ENCODE measurements at places on chromosomes 6 and 20.
A peak's percentile ranks its signal among the peaks of the same experiment; 100 is the strongest.

- no peak for DNase-seq
Observed at GRCh38 chr6:169252505-169253189, 999 bp downstream of the THBS2 start.

DNA sequence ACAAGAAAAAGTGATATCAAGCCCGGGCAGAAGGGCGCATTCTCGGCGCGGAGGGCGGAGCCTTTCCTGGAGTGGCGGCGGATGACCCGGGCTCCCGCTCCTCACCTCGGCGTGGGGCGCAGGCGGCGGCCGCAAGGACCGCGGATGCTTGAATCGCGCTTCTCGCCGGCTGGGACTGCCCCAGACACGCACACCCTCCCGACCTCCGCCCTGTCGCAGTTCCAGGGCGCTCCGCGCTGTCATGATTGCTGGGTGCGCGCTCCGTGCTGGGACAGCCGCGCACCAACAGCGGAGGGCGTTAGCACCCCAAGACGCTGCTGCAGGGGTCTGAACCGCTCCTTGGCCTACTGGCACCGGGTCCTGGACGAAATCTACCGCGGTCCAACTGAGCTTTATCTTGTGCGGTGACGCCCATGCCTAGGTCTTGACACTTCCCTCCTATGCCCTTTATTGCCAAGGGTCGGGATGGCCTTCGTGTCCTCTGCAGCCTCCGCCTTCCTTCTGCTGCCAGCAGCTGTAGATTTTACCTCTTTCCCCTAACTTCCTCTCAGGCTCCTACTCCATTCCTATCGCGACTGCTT, 43.3 kb downstream of the IRAK1BP1 start:
- DNase-seq = peak; percentile 68

DNA sequence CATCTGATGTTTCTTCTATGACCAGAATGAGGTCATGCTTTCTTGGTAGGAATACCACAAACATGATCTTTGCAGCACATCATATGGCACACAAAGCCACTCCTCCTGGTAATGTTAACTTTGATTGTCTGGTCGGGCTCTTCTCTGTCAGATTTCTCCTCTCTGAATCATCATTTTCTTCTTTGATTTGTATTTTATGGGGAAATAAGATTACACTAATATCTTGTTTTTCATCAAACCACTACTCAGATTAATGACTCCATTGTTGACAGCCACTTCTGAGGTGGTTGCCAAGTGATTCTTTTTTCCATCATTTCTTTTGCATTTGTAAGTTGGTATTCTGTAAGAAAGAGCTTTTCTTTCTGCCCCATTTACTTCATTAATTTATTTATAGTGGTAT, 29.5 kb downstream of the TRMT11 start:
- peak; percentile 11 for DNase-seq

- DNase-seq = no peak
Observed at GRCh38 chr6:150485161-150485958, 114.3 kb upstream of the PLEKHG1 start.

DNA sequence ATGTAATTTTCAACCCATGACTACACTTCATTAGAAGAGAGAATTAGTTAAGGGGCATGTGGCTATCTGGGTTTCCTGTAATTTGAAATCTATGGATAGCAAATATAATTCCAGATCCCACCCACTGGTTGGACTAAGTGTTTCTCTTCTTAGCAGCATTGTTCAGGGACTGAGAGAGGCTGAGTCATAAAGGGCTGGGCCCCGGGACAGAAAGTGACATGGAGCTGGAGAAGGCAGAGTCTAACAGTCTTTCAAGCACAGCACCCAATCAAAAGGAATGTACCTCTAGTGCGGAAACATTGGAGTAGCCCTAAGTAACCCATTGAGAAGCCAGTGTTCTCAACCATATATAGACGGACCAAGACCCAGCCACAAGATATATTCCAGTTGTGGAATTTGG, 363.9 kb downstream of the DHX35 start:
- DNase-seq = no peak

DNA sequence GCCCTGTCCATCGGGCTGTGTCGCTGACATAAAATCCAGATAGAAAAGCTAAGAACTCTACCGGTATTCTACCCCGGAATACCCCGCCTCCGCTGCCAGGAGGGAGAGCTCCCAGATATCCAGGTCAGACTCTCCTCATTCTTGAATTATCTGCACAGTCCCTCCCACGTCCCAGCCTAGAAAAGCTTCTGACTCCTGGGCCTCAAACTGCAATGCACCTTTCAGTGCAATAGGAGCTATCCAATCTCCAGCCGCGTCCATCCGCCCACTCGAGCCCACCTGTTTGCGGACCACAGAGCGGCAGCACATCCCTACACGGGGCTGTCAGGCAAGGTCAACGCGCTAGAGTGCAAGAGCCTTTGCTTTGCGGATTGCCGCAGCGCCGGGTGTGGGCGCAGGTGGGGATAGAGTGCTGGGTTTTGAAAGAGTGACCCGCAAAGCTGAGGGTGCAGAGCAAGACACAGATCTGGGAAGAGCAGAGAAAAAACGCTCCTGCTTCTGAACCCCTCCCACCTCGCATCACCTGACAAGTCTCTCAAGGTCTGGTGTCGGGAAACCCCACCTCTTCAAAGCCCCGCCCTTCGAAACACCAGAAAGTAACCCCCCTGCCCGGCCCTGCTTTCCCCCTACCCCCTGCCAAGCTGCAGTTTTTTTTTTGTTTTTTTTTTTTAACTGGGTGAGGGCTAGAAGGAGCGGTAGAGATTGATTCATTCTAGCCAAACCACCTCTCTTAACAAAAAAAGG, 1.3 kb downstream of the TAPBP start:
- DNase-seq = peak; percentile 89

GRCh38 chr6:98295515-98296175, 538.7 kb upstream of the POU3F2 start:
- DNase-seq = no peak

- peak; percentile 71 for DNase-seq
Observed at GRCh38 chr20:44495257-44495656, 19.6 kb downstream of the TTPAL start.

Measured in hematopoietic multipotent progenitor cell treated with erythropoietin and hydrocortisone succinate and interleukin-3 and kit ligand, for 4 days (in vitro differentiated cells).